NCI-H2171 (cell line): ENCODE measurements at places on chromosomes 2 and 18.

- no peak for DNase-seq
Measured at GRCh38 chr2:1011006-1011405, 60.4 kb downstream of the SNTG2 start.

DNA sequence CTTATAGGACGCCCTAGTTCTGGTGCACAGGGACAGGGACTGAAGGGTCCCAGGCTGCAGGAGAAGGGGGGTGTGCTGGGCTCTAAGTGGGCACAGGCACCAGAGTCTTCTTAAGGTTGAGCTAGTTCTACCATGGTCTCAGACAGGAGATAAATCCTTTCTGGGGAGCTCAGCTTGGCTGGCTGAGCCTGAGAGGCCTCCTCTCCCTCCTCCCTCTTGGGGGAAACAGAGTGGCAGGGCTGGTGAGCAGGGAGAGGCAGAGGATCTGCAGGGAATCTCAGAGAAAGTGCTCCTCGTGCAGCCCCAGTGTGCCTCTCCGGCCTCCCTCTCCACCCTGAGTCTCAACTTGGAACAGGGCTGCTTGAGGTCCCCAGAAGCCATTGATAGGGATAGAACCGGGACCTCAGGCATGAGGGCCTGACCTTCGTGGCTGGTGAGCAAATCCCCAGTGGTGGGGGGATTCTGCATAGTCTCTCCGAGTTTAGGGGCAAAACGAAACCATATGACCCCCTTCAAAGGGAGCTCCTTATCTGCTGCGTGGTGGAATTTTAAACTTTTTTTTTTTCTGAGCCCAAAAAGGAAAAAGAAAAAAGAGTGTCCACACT lies 2.0 kb downstream of the GDF7 start:
- DNase-seq = no peak

DNA sequence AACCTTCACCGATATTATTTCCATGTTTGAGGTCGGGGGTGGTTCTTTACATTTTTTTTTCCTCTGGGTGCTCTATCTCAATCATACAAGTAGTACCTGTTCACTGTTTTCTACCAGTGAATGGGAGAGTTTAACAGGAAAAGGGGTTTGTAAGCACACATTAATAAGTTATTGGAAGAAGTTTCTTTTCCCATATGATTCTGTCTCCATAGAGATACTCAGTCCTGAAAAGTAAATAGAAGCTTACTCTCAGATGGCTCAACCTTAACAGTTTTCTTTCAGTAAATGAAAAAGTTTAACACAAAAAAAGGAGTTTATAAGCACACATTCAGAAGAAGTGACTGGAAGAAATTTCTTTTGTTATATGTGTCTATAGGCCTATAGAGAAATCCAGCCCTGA lies 995.6 kb upstream of the SLC39A10 start:
- no peak for DNase-seq

- DNase-seq = no peak
Measured at GRCh38 chr2:19614066-19614465, 255.6 kb upstream of the OSR1 start.

GRCh38 chr2:191410646-191411436 lies 165.6 kb downstream of the MYO1B start:
- DNase-seq = no peak

DNA sequence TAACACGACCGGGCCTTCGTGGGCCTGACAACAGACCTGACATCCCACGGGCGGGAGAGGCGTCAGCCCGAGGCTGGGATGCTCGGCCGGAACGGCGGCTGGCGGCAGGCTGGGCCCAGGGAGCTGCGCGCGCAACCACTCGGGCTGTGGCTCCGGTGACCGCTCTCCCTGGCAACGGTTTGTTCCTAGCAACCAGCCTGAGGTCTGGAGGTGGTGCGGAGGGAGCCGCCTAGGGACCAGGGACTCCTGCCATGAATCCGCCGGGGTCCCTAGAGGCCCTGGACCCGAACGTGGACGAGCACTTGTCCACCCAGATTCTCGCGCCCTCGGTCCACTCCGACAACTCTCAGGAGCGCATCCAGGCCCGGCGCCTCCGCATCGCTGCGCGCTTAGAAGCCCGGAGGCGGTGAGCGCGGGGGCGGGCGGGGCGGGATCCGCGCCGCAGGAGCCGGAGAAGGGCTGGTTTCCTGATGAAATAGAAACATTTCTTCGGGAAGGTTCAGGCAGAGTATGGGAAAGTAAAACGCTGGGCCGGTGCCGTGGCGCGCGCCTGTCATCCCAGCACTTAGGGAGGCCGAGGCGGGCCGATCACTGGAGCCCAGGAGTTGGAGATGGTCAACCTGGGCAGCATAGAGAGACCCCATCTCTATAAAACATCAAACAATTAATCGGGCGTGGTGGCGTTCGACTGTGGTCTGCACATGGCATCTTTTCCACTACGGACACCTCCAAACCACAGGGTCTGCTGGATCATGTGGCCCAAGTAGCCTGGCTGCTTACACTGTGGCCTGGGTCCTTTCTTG lies at the start of gene DRC1:
DRC1 (plus strand) TSS at position 182 of the 803 bp plus-strand sequence; CDS start at position 252, 70 bp downstream.
- peak; percentile 71 for DNase-seq

- DNase-seq = no peak
Measured at GRCh38 chr2:201908901-201909300, 102.6 kb downstream of the CDK15 start.

- DNase-seq = no peak
Measured at GRCh38 chr2:54572636-54573536, 116.8 kb downstream of the SPTBN1 start.

GRCh38 chr18:59980188-59980637 lies 80.4 kb downstream of the PMAIP1 start:
- DNase-seq = no peak

- DNase-seq = no peak
Measured at GRCh38 chr2:218798767-218799504, 17.0 kb downstream of the CYP27A1 start.

GRCh38 chr2:149184991-149185390 lies 145.4 kb upstream of the LYPD6 start:
- peak; percentile 16 for DNase-seq

DNA sequence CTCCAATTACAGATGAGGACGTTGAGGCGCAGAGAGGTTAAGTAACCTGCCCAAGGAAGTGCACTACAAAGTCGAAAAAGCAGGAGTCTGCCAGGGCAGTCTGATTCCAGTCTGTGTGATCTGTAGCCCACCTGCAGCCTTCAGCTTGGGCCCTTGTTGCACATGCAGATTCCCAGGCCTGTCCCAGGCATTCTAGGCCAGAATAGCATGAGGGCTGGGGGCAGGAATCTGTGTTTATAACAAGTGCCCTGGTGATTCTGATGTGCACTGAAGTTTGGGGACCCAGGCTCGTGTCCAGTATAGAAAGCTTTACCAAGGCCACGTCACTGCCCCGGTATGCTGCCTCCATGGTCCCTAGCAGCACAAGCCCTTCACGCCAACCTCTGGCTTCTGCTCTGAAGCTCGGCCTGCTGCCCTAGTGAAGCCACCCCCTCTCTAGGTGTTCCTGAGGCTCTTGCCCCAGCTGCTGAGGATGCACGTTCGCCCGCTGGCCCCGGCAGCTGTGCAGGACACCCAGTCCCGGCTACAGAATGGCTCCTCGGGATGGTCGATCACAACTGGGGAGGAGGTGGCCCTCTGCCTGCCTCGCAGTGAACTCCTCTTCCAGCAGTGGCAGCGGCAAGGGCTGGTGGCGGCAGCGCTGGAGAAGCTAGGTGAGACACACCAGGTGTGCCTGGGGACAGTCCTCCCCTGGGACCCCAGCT lies 4.6 kb downstream of the CHRNG start:
- DNase-seq = no peak

DNA sequence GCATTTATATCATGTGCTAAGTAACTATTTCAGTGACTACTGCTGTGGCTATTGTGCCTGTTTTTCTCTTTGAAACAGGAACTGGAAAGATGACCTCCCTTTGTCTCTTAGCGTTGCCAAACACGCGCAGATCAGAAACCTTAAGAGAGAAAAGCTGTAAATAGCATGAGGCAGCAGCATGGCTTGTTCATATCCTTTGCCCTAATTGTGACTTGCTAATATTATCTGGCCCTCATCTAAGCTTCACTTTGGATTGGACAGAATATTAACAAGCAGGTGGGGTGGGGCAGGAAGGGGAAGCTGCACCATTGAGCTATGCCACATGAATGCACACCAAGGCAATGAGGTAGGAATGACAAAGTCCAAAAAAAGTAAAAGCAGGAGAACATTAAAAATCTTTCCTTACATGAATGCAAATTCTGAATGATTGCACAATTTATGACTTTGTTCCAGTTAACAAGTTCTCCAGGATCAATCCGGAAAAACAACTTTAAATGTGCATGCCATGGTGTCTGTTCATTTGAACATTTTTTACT lies 128.4 kb downstream of the IRS1 start:
- DNase-seq = no peak

GRCh38 chr2:188478724-188479123 lies 187.1 kb downstream of the GULP1 start:
- DNase-seq = no peak

DNA sequence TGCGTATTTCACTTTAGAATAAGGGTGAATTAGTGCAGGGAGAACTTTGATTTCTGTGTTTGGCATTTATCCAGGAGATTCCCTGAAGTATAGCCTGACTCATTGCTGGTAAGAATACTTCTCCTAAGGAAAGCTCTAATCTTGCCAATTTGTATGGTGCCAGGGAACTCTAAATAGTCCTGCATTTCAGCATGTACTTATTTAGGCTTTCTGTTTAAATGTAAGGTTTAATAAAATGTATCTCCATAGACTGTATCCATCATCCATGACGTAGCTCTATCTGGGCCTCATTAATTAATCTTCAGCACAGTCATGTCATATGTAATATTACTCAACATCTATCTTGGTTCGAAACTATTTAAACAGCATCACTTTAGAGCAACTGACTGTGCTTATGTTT lies 127.7 kb downstream of the DOK6 start:
- DNase-seq = no peak

DNA sequence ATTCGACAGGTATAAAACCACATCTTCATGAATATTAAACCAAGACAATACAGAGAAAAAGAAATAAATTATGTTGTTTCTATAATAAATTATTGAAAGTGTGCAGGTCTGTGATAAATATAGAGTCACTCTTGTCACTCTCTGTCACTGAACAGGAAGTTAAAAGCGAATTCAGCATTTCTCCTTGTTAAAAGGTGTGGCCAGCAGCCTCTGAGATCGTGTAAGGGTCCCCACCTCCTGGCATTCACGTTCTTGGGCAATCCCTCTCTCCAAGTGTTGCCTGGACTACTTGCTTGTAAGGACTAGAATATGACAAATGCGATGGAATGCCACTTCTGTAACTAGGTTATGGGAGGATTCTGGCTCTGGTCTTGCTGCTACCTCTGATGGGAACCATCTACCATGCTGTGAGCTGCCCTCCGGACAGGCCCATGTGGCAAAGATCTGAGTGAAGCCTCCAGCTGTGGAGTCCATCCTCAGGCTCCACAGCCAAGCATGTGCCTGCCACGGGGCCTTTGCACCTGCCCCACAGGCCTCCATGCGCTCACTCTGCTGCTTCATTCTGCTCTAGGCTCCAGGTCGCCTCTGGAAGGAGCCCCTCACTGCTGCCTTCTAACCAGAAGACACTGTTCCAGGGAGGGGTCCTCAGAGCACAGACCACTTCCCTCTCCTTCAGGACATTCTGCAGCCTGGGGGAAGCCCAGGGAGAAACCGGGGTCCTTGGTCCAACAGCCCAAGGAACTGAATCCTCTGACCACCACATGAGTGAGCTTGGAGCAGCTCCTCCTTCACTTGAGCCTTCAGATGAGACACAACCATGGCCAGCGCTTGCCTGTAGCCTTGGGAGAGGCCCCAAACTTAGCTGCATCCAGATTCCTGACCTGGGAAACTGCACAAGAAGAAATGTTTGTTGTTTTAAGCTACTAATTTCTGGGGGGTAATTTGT lies 202.9 kb upstream of the HDAC4 start:
- no peak for DNase-seq

DNA sequence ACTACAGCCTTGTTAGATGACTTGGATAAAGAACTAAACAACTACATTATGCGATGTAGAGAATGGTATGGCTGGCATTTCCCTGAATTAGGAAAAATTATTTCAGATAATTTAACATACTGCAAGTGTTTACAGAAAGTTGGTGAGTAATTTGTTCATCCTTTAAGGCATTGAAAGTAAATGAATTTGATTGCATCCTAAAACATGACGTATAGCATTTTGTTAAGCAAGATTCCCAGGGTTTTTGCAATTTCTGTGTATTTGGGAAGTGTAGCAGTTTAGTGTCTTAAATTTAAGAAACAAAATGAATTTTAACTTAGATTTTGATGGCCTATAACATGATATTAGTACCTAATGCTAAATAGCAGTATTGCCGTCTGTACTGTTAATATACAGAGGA lies 24.8 kb downstream of the NOP58 start:
- DNase-seq = no peak

DNA sequence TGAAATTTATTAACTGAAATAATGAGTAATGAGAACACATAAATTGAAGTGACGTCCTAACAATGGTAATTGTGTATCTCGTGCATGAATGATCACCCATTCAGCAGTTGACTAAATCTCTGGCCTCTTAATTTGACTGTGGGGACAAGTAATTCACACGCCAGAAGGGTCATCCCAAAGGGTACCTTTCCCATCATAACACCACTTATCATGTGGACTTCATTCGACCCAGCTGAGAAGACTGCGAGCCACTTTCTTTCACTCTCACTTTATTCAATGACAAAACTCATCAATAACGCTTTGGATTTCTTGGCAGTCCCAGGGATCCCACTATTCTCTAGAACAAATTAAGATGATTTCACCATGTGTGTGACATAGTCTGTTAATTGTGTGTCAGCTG lies 62.7 kb upstream of the LYPD1 start:
- no peak for DNase-seq

DNA sequence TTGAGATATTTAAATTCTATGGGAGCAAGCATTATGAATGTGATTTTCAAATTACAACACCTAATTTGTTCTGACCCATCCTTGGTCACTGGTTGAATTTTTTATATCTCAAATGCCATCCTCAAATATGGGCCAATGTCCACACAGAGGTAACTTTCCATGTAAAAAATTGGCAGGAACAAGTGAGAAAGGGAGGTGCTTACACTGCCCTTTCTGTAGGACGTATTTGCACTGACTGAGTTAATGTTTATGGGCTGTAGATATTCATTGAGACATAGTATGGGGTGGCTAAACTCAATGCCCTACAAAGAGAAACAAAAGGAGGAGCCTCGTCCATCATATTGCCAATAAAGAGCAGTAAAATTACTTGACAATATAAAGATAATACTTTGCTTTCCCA lies 259.3 kb downstream of the NRXN1 start:
- no peak for DNase-seq

- no peak for DNase-seq
Measured at GRCh38 chr2:45153121-45153520, 143.9 kb upstream of the SIX2 start.

- no peak for DNase-seq
Measured at GRCh38 chr18:12086249-12086648, 7.4 kb upstream of the ANKRD62 start.
